ELF-1 (cell line): ENCODE measurements at places on chromosomes 11 and 22.
A peak's percentile ranks its signal among the peaks of the same experiment; 100 is the strongest.

- DNase-seq = no peak
Measured at GRCh38 chr22:39073981-39074380, 3.1 kb upstream of the APOBEC3G start.

- DNase-seq = peak; percentile 84
Measured at GRCh38 chr11:57322256-57323166, 2.2 kb downstream of the TNKS1BP1 start.

GRCh38 chr11:103709371-103709770, 327.1 kb upstream of the DDI1 start:
- DNase-seq = no peak

DNA sequence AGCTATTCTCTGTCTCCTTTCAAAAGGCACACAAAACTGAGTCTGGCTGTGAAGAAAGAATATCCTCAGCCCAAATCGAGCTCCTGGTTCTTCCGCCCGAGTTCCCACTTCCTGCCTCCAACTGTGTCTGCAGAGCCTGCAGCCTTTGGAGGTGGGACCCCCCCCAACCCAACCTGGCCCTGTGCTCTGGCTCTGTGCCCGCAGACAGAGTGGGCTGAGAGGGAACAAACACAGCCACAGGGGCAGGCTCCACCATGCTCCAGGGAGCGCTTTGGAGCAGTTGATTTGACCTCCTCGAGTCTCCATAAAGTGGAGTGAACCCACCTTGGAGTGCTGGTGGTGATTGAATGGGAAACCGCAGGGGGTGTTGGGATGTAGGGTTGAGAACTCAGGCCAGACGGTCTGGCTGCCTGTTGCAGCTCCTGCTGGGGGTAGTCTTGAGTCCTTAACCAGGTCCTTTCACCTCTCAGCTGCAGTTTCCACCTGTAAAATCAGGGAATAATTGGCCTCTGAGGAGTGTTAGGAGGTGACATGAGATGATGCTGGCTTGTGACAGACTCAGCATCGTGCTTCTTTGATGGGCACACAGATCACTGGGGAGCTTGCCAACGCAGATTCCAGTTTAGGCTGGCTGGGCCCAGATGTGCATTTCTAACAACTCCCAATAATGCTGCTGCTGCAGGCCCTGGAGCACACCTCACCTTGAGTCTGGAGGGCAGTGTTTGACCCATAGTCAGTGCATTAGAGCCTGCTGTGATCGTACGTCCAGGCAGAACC, 11.4 kb downstream of the DAGLA start:
- peak; percentile 42 for DNase-seq

GRCh38 chr11:115776916-115777315, 272.7 kb upstream of the CADM1 start:
- DNase-seq = peak; percentile 27

DNA sequence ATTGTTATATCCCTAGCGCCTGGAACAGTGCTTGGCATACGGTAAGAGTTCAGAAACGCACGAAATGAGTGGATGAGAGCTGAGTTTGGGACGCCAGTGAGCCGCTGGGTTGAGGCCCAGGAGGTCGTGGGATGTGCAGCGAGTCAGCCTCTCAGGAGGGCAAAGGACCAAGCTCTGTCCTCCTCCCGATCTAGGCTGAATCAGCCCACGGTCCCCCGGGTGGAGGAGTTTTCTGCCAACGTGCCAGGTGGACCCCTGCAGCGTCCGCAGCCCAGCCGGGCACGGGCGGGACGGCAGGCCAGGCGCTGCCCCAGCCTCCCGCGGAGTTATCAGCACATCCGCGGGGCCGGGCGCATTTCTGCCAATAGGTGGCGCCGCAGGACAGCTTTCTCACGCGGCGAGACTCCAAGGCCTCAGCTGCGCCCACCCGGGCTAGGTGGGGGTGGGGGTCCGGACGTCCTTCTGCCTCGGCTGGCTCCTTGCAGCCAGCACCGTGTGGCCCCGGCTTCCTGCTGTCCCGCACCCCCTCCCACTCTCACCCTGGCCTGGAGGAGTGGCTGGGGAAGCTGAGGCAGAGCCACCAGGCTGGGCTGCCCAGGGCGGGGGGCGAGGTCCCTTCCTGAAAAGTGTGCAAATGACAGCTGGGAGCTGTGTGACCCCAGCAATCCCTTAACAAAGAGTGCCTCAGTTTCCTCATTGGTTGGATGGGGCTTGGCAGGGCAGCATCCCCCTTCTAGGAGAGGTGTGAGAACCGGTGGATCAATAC, 2.2 kb upstream of the RPS19BP1 start:
- peak; percentile 93 for DNase-seq

DNA sequence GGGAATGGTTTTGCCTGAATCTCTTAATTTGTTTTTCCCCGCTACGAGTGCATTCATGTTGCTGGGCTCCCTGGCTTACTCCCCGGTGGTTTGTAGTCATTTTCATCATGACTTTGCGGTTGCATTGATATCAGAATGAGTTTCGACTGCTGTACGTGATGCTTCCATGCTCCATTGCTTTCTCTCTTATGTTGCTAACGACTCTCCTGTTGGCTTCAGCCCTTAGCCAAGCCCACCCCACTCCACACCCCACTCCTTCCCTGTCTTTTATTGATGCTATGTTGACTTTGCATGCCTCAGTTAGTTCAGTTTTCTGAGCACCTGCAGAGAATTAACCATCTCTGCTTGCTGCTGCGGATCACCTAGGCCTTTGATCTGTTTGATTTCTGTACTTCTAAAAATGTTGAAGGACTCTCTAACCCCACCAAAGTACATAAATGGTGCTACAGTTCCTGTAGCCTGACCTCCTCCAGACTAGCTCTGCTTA, 65.3 kb downstream of the ARFGAP2 start:
- DNase-seq = no peak

- DNase-seq = no peak
Measured at GRCh38 chr11:57124505-57124904, 57.2 kb upstream of the LRRC55 start.

GRCh38 chr22:47623763-47624148, 861.3 kb downstream of the TBC1D22A start:
- no peak for DNase-seq

GRCh38 chr11:118914178-118914918, 11.4 kb downstream of the BCL9L start:
- peak; percentile 14 for DNase-seq

GRCh38 chr11:67055812-67056211, 835 bp upstream of the RHOD start:
- DNase-seq = no peak

GRCh38 chr11:28756977-28757376, 648.8 kb downstream of the METTL15 start:
- no peak for DNase-seq

DNA sequence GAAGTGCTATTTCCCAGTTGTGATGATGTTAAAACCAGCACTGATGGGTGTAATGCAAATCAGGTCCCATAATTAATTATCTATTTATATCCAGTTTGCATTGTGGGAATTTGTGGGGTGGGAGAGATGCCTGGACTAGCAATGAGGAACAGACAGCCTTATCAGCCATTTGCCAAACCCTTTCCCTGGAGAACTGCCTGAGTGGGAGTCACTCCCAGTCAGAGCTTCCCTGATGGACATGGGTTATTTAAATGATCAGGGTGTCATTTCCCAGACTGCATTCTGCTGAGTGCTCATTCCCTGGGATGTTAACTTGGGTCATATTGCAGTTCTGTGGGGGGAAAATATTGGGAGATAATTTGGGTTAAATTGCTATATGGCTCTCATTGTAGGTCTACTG, 168.5 kb downstream of the NAV2 start:
- no peak for DNase-seq

GRCh38 chr11:120010775-120011174, 127.1 kb downstream of the TRIM29 start:
- DNase-seq = no peak

GRCh38 chr22:36829370-36830002, 12.7 kb upstream of the PVALB start:
- DNase-seq = no peak

GRCh38 chr11:77318600-77318999, 17.1 kb upstream of the GDPD4 start:
- DNase-seq = no peak

GRCh38 chr11:118666371-118666770, 13.1 kb downstream of the TREH start:
- DNase-seq = no peak

GRCh38 chr22:22802339-22802970, 85.2 kb upstream of the IGLL5 start:
- no peak for DNase-seq

DNA sequence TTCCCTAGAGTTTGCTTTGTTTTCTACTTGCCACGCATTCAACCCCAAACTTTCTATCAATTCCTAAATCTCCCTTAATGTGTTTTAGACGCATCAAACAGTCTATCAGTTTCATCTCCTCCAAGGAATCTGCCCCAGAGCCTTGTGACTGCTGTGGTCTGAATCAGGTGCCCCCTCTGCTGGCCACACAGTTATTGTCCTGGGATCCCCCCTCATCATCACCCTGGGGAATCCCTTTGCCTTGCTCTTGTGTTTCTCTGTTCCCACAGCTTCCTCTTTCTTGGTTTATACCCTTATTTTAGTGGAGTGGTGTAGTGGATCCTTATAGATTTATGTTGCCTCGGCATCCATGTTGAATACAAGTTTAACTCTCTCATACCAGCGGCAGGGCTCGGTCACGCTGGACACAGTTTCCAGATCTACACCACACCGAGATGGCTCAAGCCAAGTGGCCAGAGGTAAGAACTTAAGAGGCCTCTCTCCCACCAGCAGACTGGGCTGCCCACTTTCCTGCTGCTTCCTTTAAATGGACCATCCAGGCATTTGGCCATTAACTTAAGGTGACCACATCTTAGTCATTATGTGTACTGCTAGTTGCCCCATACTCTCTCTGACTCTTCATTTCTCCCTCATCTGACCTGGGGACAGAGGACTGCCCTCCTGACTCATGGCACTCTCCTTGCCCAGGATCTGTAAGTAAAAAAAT, 8.2 kb downstream of the UPB1 start:
- peak; percentile 69 for DNase-seq

DNA sequence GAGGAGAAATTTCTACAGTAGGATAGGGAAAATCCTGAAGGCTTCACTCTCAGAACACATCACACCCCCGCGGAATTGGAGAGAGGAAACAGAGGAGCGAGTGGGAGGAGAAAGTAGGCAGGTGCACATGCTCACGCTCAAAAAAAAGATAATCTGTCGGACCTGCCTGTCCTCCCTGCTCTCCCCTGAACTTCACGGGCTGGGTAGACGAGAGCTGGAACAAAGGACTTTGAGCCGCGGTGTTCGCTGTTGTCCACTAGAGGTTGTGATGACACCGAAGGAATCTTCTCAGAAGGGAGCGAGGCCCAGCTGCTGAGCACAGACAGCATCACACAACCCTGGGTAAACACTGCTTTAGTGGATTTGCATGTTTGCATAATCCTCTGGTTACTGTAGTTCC, 5.0 kb downstream of the SEZ6L start:
- peak; percentile 45 for DNase-seq

DNA sequence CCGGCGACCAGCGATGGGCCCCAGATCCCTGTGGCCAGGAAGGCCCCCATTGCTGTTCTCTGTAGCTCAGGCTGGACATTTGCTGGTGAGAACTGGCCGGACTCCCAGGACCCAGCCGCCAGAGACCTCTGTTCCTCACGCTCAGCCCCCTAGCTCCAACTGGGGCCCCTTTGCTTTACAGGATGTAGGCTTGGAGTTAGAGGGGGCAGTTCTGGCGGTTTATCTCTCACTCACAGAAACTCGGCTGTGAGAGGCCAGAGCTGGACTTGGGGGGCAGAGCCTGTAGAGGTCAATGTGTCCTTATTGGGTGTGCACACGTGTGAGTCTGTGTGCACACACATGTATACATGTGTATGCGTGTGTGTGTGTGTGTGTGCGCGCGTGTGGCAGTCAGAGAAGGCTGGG, 502 bp downstream of the SMIM38 start:
- no peak for DNase-seq

DNA sequence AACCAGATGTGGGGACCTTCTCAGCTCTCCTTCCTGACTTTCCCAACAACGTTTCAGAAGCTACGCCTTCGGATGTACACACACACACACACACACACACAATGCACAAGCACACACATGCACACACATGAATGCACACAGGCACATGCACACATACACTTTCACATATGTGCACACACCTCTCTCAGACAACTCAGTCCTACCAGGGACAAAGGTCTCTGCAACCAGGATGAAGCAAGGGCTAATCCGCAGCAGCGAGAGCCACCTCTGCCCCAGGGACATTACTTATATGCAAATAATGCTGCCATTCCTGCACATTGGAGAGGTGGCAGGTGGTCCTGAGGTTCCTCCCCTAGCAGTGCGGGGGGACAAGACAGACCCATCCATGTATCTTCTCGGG, 27.4 kb upstream of the LINC01488 start:
- DNase-seq = no peak

DNA sequence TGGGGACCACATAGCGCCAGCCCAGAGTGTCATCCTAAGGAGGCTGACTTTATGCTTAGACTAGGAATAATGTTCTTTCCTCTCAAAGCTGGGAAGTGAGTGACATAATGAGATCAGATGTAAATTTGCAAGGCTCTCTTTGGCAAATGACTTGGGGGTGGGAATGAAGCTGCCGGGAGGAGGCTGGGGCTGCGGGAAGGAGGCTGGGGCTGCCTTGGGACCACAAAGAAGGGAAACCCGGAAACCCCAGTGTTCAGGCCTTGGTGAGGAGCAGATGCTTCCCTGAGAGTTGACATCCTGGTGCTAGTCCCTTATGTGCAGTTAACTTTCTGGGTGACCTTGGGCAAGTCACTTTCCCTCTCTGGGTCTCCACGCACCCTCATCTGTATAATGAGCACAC, 182.0 kb downstream of the CHST1 start:
- DNase-seq = no peak

DNA sequence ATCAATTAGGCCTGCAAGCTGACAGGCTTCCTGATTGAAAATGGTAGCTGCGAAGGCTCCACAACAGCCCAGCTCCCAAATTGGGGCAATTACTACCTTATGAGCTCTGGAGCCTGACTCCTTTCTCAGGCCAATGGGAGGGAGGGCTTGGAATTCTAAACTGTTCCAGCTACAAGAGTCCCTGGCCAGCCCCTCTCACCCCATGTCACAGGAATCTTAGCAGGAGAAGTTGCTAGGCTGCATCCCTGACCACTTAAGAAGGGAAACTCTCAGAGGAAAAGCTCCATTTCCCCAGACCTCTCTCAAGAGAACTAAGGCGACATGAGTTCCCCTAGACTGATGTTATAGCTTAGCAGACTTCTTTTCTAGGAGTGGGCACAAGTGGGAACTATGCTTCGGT, 4.9 kb downstream of the LRP4 start:
- peak; percentile 84 for DNase-seq

GRCh38 chr11:132586801-132587200, 945.5 kb downstream of the OPCML start:
- DNase-seq = no peak

- no peak for DNase-seq
Measured at GRCh38 chr22:30665786-30666185, 1.9 kb downstream of the DUSP18 start.

GRCh38 chr22:24686280-24686679, 83.3 kb downstream of the GGT1 start:
- DNase-seq = no peak

GRCh38 chr22:40694411-40694810, 15.1 kb downstream of the MCHR1 start:
- DNase-seq = no peak

- peak; percentile 37 for DNase-seq
Measured at GRCh38 chr11:59960502-59961381, 3.1 kb upstream of the OOSP4A start.
